Caudate nucleus (tissue), 63 donors: ENCODE measurements at places on chromosomes 12 and 14.

- no peak for DNase-seq
These were observed 33.1 kb downstream of the MAP3K9 start for GRCh38 chr14:70776197-70776596.

DNA sequence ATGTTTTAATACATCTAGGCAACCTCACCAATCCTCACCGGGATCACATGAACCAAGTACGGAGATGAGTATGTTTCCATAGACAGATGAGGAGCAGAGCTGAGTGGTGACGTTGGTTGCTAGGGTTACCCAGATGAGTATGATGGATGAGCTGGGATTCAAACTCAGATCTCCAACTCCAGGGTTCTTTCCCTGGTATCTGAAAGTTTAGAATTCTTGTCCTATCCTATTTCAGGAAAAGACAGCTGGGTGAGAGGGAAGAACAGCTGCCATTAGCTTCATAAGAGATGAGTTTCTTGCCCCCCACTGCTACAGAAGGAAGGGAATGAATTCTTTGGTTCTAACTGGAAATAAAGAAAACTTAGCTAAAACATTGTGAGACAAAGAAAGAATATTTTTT is 728.9 kb upstream of the TBX3 start:
- DNase-seq = no peak

DNA sequence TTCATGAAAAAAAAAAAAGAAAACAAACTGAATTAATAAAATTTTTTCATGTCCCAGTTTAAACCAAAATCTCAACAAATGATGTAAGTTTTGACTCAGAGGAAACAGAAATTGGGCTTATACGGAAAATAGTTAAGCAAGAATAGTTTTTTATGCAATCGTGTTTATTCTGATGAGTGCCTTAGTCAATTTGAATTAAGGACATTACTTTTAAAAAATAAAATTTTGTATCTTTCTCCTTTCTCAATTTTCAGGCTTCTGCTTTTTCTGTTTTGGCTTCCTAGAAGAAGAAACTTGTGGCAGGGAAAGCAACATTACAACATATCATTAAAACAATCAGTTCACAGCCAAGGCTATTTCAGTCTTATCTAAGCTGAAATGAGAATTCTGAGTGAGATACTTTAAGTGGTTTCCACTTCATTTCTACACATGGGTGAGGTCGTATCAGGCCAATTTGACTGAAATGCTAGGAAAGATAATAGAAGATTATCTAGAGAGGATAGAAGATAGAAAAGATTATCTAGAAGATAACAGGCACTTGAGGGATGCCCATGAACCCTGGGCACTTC is 52.4 kb downstream of the BCL2L14 start:
- no peak for DNase-seq

DNA sequence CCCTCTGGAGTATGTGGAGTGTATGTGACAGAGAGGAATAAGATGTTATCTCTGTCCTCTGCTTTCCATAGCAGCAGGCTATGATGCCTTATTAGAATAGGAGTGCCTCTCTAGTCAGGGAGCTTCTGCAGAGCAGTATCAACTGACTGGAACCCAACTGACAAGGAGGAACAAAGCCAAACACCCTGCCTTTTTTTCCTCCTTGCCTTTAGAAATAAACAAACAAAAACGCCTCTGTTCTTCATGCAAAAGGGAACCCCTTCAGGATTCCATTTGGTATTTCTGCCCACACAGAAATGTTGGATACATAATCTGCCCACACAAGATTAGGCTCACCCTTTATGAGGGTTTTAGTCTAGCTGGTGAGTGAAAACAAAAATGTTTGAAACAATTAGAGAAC is 50.3 kb downstream of the VRK1 start:
- no peak for DNase-seq

DNA sequence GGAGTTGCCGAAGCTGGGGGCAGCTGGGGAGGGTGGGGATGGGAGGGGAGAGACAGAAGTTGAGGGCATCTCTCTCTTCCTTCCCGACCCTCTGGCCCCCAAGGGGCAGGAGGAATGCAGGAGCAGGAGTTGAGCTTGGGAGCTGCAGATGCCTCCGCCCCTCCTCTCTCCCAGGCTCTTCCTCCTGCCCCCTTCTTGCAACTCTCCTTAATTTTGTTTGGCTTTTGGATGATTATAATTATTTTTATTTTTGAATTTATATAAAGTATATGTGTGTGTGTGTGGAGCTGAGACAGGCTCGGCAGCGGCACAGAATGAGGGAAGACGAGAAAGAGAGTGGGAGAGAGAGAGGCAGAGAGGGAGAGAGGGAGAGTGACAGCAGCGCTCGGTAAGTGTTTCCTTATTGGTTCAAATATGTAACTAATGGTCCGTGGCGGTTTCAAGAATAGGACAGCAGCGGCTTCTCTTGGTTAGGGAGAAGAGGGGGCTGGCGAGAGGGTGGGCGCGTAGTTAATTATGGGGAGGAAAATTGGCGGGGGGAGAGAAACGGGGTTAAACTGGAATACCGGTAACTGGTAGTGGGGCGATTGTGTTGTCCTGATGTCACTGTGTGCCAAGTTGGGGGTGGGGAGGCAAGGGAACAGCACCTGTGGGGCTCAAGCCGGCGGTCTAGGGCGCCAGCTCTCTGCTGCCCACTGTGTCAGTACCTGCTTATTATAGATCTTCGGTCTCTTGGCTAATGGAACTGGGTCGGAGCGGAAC is 8.4 kb downstream of the HOXC8 start:
- no peak for DNase-seq

DNA sequence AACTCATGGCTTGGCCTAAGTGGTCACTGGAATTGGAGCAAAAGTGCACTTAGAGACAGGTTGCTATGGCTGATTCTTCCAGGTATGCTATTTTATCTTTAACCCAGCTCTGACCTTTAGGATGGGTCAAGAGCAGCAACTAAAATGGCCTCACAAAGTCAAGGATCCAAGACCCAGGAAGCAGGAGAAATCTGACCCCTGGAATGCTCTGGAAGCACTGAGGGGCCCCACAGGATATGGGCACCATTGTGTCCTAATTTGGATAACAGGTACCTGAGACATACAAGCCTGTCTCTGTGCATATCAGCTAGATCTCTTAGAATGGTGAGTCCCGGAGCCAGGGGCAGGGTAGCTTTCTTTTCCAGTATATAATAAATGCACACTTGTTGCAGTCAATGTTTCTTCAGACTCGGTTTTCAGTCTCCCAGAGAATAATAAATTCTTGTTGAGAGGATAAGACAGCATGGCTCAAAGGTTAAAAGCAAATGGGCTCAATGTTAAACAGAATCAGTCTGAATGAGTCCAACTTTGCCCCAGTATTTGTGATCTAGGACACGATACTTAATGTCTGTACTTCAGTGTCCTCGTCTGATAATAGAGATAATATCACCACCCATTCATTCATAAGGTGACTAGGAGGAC is 29.3 kb upstream of the TMCC3 start:
- no peak for DNase-seq

- DNase-seq = no peak
These were observed 30.8 kb downstream of the TSPAN9 start for GRCh38 chr12:3107954-3108353.

GRCh38 chr12:117789195-117789912 is 179.4 kb downstream of the KSR2 start:
- no peak for DNase-seq

DNA sequence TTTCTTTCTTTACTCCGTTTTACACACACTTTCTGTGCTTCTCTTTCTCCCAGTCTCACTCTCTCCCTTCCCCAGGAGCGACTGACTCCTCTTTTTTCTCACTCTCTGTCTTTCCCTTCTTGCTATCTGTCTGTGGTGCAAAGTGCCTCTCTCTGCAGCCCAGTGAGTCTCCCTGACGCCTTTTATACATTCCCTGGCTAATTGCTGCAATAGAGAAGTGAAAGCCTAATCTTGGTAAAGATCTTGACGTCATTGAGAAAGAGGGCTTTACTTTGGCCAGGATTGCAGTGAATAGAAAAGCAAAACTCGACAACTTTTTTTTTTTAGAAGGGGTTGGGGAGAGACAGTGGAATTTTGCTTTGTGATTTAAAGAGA is 706 bp upstream of the DIO2 start:
- no peak for DNase-seq

DNA sequence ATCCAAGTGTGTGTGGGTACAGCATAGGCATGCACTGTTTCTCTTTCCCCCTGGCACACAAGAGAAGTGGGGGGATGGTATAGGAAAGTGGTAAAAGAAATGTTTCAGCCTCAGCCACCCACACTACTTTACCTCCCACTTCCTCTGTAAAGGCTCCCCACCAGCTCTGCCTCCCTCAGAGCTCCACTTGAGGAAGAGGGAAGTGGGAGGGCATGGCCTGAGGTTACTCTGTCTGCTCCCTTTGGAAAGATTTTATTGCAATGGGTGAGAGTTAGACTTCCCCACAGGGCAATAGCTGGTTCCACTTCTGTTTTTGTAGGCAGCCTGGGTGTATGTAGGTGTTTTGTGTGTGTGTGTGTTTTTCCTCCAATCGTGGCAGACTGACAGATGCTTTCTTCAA is 145.3 kb downstream of the SSPN start:
- no peak for DNase-seq
